HepG2 (cell line): ENCODE measurements at places on chromosomes 12 and 14. TPM values are rescaled to one million over a fixed set of nuclear protein-coding genes. Genes with fewer than 3 reads are reported as not detected.

Gene LUM
- not detected in 2 replicates for total RNA-seq

Gene OAS2
- total RNA-seq = 0.24 and 0.44 TPM in 2 replicates

Gene KRT6B
- not detected in 2 replicates for total RNA-seq

Gene FITM1
- total RNA-seq = 3.1 and 5.8 TPM in 2 replicates

Gene MAP1LC3B2
- 0.60 and 0.70 TPM in 2 replicates for total RNA-seq

Gene PTPRR
- total RNA-seq = not detected in 2 replicates

Gene USP44
- total RNA-seq = 0.07 and 0.11 TPM in 2 replicates

Gene ASB2
- total RNA-seq = 0.46 and 0.82 TPM in 2 replicates

Gene GALNT6
- 0.87 and 1.1 TPM in 2 replicates for total RNA-seq

Gene AMDHD1
- 6.2 and 6.5 TPM in 2 replicates for total RNA-seq

Gene PROX2
- not detected in 2 replicates for total RNA-seq

Gene OR4K2
- total RNA-seq = not detected in 2 replicates

Gene IL31
- total RNA-seq = not detected in 2 replicates

Gene TAS2R10
- 1.00 TPM in 1 of 2 replicates, not detected in the other for total RNA-seq

Gene WNT1
- total RNA-seq = not detected in 2 replicates

Gene CLEC7A
- not detected in 2 replicates for total RNA-seq
